ENCODE measurements at places on chromosomes 1 and 21.

- DNase-seq = no peak
These were observed 42.5 kb downstream of the TMCC2 start for GRCh38 chr1:205270271-205270670.

DNA sequence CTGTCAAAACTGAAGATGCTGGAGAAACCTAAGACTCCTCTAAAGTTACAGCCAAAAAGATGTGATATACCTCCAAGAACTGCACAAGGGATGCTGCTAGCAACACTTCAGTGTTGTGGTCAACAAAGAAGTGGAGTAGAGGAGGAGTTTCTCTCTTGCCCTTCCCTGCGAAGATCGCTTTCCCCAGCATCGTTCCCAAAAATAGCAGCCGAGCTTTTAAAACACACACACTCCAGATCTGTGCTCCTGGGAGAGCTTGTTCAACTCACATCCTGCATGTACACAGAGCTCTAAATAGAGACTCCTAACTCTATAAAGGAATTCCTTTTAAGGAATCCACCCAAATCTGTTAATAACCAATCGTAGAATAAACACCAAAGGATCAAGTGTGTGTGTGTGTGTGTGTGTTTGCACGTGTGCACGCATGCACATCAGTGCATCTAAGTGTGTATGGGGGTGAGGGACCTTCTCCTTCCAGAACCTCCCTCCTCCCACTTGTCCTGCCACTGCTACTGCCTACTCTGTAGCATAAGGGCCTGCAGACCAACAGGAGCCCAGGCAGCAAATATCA lies 58.5 kb downstream of the PSMG1 start:
- no peak for DNase-seq

DNA sequence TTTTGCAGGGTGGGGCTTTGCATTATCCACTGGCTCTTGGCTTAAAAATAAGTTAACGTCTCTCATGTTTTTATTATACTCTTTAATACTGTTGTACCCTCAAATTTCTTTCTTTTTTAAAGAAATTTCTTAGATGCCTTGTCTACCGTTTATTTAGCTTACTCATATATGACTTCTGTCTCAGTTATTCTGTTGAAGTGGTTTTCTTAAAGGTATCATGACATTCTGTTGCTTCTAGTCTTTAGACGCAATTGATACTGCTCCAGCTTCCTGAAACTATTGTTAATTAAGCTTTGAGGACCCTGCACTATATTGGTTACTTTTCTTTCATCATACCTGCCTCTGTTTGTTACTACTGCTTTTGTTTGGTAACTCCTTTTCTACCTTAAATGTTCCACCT lies 11.7 kb downstream of the PKN2 start:
- no peak for DNase-seq

GRCh38 chr1:43987159-43987902 lies 4.1 kb upstream of the CCDC24 start:
- no peak for DNase-seq

GRCh38 chr1:19844731-19845495 lies 29.8 kb upstream of the RNF186 start:
- no peak for DNase-seq

GRCh38 chr1:15469361-15469760 lies 6.5 kb upstream of the CELA2B start:
- no peak for DNase-seq

GRCh38 chr1:24586970-24587820 lies 31.3 kb downstream of the NCMAP start:
- no peak for DNase-seq

GRCh38 chr1:56511364-56511763 lies 68.0 kb downstream of the PLPP3 start:
- no peak for DNase-seq

DNA sequence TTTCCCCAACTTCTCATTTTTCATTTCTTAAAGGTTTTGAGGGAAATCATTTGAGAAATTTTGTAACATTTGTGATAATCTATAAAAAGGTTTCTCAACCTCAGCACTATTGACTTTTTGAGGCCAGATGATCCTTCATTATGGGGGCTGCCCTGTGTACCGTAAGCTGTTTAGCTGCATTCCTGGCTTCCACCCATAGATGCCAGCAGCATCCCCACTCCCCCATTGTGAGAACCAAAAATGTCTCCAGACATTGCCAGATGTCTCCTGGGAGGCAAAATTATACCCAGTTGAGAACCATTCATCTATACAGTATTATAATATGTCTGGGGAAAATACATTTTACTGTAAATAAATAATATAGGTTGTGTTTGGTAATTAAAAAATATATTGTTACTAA lies 146.0 kb downstream of the PBX1 start:
- DNase-seq = no peak

- peak; percentile 35 for DNase-seq
These were observed 1198.9 kb downstream of the PLA2G4A start for GRCh38 chr1:188027613-188028012.

- DNase-seq = no peak
These were observed 24.6 kb downstream of the RIPK4 start for GRCh38 chr21:41742073-41742875.

GRCh38 chr1:17286646-17287045 lies 21.4 kb upstream of the PADI4 start:
- DNase-seq = no peak

DNA sequence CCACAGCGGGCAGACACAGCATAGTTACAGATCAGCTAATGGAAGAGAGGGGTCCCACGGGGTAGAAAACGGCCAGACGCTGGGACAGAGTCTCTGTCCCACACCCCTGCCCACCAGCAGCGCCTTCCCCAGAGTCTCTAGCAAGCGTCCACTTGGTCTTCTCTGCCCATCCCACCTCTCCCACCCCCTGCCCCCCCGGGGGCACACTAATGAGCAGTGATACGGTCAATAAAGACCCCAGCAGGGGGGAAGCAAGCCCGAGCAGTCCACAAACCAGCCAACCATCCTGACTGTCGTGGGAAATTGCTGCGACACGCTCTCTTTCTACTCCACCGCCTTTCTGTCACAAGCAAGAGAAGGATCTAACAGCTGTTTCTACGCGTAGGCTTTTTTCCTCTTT lies 374.7 kb downstream of the NPHP4 start:
- DNase-seq = no peak

DNA sequence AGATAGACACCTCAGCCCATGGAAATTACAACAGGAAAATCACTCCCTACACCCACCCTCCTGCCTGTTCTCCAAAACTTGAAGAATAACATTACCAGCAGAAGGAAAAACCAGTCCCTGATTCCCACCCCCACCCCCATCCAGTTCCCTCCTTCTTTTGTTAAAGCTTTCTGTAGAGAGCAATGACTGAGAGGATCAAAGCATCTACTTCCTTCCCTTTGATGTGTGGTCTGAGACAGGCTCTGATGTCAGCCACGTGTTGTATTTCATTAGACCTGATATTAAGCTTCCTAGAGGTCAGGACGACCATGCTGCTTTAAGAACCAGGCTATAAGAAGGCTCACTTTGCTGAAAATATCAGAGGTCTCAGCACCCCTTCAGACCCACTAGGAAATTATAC lies 73.9 kb upstream of the HAO2 start:
- no peak for DNase-seq

- no peak for DNase-seq
These were observed 70.5 kb downstream of the STUM start for GRCh38 chr1:226619031-226619430.

GRCh38 chr21:14757533-14758327 lies 211.6 kb upstream of the SAMSN1 start:
- DNase-seq = no peak

Data from fibroblast of skin of left biceps (primary cell).